A549 treated with CpdA at 1 μM for 4 hours (cell line): ENCODE measurements at places on chromosomes 11 and 22. TPM values are rescaled to one million over a fixed set of nuclear protein-coding genes. Genes with fewer than 3 reads are reported as not detected.

The CALCA gene
- total RNA-seq = 0.03 TPM in 1 of 5 replicates, not detected in the others

The GGTLC3 gene
- not detected in 5 replicates for total RNA-seq

The LMO1 gene
- total RNA-seq = 1.3 to 2.9 TPM (median 2.5 TPM) in 5 replicates

The HBG2 gene
- total RNA-seq = not detected in 5 replicates

The PTPN5 gene
- total RNA-seq = 0.02 TPM in 1 of 5 replicates, not detected in the others

The OR51E2 gene
- total RNA-seq = 0.02 to 0.14 TPM in 2 of 5 replicates, not detected in the others

The PTPRCAP gene
- 0.20 to 0.50 TPM (median 0.36 TPM) in 4 of 5 replicates, not detected in the other for total RNA-seq

The CLMP gene
- total RNA-seq = 22.8 to 35.9 TPM (median 31.0 TPM) in 5 replicates

The TMEM191C gene
- total RNA-seq = 0.61 to 1.1 TPM (median 0.87 TPM) in 5 replicates

The GAS2 gene
- total RNA-seq = 0.67 to 1.4 TPM (median 0.93 TPM) in 5 replicates

The CCDC81 gene
- 0.17 to 0.50 TPM (median 0.22 TPM) in 5 replicates for total RNA-seq

The LRRC56 gene
- 0.55 to 0.74 TPM (median 0.66 TPM) in 5 replicates for total RNA-seq

The CATSPER1 gene
- total RNA-seq = 1.2 to 2.0 TPM (median 1.3 TPM) in 5 replicates

The CSNK2A3 gene
- total RNA-seq = 1.4 to 1.8 TPM (median 1.5 TPM) in 5 replicates

The IL10RA gene
- total RNA-seq = 0.05 to 0.08 TPM (median 0.05 TPM) in 4 of 5 replicates, not detected in the other

The PCSK7 gene
- total RNA-seq = 14.6 to 20.2 TPM (median 17.4 TPM) in 5 replicates

The KRTAP5-6 gene
- not detected in 5 replicates for total RNA-seq

The CRYBA4 gene
- not detected in 5 replicates for total RNA-seq

The LRRC75B gene
- total RNA-seq = 5.8 to 9.6 TPM (median 8.2 TPM) in 5 replicates

The CSF2RB gene
- total RNA-seq = not detected in 5 replicates

The C1QTNF4 gene
- total RNA-seq = 0.07 to 0.10 TPM (median 0.08 TPM) in 3 of 5 replicates, not detected in the others

The TPBGL gene
- total RNA-seq = 0.15 to 0.35 TPM (median 0.20 TPM) in 5 replicates

The SMIM35 gene
- total RNA-seq = not detected in 5 replicates

The TH gene
- 0.09 TPM in 1 of 5 replicates, not detected in the others for total RNA-seq

The MPST gene
- 36.7 to 74.6 TPM (median 65.0 TPM) in 5 replicates for total RNA-seq

The RTN4R gene
- 6.1 to 10.9 TPM (median 8.8 TPM) in 5 replicates for total RNA-seq

The SPDYC gene
- total RNA-seq = not detected in 5 replicates
